ENCODE measurements at places on chromosomes 3 and 15.

DNA sequence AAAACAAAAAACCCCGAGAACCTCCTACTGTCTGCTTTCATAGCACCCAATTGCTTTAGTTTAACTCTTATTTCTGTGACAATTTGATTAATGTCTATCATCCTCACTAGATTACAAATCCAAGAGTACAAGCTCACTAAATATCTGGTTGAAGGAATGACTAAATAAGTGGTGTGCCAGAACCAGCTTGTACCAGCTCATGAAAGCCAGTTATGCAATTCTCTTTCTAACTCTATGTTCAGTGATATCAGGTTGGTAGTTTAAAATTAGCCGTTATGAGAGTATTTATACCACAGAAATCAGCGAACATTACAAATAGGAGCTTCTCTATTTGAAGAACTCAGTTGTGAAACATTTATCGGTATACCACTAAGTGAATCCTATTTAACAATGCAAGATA, 137.2 kb upstream of the MITF start:
- DNase-seq, result no peak

DNA sequence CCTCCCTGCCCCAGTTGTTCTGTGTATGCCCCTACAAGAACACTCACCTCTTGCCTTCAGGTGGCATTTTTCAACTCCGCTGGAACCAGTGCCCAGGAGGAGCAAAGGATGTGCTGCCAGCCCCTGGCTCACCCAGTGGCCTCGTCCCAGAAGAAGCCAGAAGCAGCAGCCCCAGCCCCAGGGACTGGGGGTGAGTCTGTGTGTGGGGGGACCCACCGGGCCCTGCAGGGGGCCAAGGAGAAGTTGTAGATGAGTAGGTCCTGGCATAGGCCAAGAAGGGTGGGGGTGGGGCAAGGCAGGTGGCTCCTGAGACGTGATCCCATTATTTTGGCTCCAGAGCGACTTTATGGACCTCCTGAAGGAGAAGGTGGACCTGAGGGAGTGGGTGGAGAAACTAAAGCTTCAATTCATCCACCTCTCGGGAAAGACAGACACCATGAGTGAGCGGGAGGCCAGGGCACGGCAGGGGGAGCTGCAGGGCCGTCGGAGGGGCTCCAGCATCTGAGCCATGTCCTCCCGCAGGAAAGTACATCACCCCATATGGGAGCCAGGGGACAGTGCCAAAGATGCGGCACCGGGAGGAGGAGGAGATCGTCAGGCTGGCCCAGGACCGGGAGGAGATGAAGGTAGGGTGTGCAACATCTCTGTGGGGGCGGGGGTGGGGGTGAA, 29.3 kb downstream of the NGRN start:
- DNase-seq, result no peak

- no peak for DNase-seq
Observed at GRCh38 chr15:74306781-74307217, 60.6 kb downstream of the CYP11A1 start.

- DNase-seq, result no peak
Observed at GRCh38 chr3:130572769-130573168, 55.8 kb downstream of the COL6A6 start.

DNA sequence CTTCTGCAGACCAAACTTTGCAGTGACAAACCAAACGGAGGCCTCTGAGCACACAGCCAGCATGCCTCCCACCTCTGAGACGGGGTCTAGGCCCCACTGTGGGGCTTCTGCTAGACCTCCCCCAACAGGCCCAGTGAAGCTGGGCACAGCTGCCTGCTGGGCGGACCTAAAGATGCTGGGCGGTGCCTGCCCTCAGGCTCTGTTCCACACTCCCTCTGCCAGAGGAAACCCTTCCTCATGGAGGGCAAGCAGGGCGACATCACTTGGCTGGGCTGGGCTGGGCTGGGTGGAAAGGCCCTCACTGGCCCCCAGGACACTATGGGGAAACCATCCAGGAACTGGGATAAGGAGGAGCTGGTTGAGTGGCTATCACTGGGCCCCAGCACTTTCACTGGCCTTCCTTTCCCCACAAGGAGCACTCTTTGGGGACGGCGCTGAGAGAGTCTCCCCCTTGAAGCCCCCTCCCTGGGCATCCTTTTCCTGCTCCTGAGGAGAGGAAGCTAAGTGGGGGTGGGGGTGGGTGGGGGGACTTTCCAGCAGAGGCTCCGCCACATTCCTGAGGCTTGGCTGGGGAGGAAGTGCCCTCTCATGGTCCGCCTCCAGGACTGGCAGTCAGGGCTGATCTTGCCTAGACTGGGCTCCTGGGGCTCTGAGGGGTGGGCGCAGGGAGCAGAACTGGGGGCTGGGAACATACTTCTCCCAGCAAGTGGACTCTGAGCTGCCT, 98.1 kb upstream of the HACD2 start:
- DNase-seq, result no peak

GRCh38 chr3:171982828-171983227, 56.5 kb upstream of the FNDC3B start:
- no peak for DNase-seq

DNA sequence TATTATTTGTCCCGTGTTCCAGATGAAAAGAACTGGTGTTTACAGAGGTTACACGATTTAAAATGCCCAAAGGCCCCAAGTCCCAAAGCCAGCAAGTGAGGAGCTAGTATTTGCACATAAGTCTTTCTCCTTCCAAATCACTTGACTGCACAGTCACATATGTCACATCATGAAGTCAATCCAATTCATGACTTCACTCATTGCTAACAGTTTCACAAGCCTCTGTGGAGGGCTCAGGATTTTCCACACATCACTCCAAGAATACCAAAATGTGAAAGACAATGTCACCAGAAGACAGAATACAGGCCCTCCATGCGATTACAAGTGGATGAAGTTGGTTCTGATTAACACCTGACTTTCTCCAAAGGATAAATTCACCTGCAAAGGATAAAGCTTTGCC, 283.1 kb upstream of the UBE2E2 start:
- no peak for DNase-seq

- DNase-seq, result no peak
Observed at GRCh38 chr15:25793354-25794050, 69.6 kb downstream of the ATP10A start.

DNA sequence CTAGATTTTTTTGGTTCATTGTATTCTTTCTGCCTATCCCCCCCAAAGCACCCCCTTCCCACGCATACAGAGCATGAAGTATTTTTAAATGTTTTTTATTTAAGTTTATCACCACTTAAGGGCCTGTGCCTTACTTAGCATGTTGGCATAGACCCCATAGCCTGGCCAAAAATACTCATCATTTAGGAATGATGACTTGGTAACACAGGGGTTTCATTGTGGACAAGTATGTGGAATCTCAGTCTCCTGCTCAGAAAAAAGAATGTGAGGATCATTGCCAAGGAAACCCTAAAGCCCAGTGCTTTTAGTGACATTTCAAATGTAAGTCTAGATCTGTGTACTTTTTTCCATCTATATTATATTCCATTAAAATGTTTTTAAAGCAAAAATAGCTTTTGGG, 146.3 kb downstream of the ALCAM start:
- no peak for DNase-seq

DNA sequence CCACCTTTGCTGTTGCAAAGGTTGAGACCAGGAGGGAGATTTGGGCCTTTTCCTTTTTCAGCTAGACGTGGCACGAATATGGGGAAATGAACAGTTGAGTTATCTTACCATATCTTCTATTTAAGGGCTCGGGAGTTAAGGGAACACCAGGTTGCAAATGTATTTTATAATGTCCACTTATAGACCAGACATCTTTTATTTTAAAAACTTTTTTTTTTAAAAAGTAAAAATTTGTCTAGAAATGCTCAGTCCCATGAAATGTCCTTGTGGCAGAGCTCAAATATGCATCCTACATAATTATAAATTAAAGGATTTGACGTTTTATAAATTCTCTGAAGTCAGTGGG, 103.6 kb upstream of the VEPH1 start:
- no peak for DNase-seq

- DNase-seq, result no peak
Observed at GRCh38 chr3:126057936-126058335, 26.0 kb downstream of the SLC41A3 start.

DNA sequence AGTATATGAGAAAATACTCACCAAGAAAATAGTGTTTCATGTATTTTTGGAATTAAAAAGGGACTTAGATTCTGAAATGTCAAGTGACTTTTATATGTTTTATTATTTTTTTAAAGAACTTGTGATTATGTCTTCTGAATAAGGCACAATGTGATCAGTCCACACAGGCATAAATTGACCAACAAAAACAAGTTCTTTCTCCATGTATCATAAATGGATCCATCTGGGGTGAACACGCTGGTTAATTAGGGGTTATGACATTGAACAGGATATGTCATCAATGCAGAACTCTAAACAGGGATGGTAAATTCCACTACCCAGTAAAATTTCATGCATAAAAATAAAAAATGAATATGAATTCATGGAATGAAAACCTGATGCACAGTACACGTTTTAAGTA, 31.3 kb upstream of the PIK3CA start:
- no peak for DNase-seq

DNA sequence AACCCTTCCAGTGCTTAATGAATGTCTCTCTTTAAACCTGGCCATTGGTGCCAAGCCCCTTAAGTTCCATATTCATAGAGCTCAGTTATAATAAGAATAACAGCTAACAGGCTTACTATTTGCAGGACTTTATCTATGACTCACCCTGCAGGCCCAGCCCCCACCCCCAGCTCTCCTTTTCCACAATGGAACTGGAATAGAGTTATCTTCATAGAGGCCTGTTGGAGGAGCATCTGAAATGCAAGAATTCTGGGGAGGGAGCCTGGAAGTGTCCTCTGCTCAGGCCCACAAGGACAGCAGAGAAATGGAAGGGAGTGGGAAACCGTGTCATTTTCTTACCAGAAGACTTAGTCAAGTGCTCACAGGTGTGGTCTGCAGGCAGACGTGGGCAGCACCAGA, 52.8 kb downstream of the SEMA5B start:
- no peak for DNase-seq

DNA sequence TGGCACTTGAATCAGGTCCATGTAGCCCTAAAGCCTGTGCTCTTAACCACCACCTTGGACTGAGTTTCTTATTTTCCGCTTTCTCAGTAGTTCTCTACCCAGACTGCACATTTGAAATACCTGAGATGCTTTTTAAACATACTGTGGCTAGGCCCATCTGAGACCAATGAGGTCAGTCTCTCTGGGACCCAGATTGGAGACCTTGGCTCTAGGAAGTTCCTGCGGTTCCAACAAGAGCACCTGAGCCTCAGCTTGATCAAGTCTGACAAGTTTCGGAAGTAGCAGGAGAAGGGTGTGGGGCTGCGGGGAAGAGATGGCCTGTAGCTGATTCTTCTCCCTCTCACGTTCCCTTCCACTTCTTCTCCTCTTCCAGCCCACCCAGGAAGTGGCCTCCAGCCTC, 11.5 kb upstream of the TSEN2 start:
- DNase-seq, result no peak

All from NCI-H2081 treated with DMSO at 0.1 percent for 48 hours (cell line).